ENCODE measurements at places on chromosomes 12 and 14.

GRCh38 chr12:17928708-17929366 lies 161.2 kb downstream of the RERGL start:
- no peak for DNase-seq

DNA sequence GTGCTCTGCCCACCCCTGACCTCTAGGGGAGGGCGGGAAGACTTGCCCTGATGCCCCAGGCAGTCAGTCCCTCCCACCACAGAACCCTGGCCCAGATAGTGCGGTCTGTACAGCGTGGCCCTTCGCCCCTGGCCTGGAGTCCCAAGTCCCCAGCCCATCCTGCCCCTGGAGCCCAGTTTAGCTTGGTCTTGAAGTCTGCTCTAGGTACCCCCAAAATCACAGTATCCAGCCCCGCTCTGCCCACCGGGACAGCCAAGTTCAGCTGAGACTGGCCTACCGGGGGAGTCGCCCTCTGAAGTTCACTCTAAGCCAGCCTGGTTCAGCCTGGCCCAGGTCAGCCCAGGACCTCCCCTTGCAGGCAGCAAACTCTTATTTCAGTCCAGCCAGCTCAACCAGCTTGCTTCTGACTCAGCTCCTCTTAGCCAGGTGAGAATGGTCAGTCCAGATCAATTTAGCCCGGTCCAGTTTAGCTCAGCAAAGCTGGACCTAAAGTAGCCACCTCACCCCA lies 75.9 kb downstream of the TMEM121 start:
- no peak for DNase-seq

- no peak for DNase-seq
These were observed 2.4 kb upstream of the MIPOL1 start for GRCh38 chr14:37195327-37195726.

- DNase-seq: no peak
These were observed 19.1 kb downstream of the TUNAR start for GRCh38 chr14:95895720-95896119.

DNA sequence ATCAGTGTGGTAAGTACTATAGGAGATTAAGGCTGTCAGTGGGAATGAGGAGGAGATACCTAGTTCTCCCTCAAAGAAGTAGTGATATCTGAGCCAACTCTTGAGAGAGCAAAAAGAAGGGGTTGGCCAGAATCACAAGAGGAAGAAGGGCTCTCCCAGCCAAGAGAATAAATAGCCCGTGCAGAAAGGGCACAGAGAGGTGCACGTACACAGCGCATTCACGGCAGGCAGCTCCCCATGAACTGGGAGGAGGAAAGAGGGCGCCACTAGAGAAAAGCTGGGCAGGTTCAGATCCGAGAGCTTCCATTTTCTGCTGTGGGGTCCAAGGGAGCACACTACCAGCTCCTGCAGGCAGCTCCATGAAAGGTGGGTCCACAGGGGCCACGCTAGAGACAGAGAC lies 59.9 kb downstream of the PPP2R5E start:
- DNase-seq: no peak

GRCh38 chr14:94043111-94043755 lies 17.1 kb downstream of the OTUB2 start:
- DNase-seq: no peak

- no peak for DNase-seq
These were observed 12.9 kb downstream of the CREBL2 start for GRCh38 chr12:12624498-12624992.

GRCh38 chr12:131713349-131713748 lies 2.5 kb downstream of the SFSWAP start:
- no peak for DNase-seq

DNA sequence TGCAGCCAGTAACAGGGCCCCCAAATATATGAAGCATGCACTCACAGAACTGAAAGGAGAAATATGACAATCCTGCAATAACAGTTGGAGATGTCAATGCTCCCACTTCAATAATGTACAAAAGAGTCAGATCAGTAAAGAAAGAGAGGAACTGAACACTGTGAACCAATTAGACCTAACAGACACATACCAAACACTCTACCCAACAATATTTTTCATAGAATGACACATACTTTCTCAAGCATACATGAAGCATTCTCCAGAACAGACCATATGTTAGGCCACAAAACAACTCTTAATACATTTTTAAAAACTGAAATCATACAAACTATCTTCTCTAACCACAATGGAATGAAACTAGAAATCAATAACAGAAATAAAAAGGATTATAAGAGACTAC lies 80.2 kb downstream of the ELK3 start:
- DNase-seq: no peak

- DNase-seq: no peak
These were observed 22.5 kb downstream of the RHOF start for GRCh38 chr12:121770813-121771625.

GRCh38 chr14:103206836-103207387 lies 83.7 kb downstream of the TNFAIP2 start:
- DNase-seq: no peak

DNA sequence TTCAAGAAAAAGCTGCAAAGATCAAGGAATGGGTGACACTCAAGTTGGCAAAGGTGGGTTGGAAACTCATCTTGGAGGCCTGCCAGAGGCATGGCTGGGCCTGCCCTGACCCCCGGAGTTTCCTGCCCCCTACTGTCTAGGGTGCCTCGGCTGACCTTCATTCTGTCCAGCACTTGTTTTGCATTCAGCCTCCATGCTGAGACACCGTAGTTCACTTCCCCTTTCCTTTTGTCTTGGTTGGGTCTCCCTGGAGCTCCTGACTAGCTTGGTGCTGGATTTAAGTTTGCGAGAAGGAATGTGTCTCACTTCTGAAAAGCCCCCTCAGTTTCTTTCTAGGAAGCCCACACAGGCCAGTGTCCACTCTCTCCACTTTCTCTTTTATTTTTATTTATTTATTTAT lies 26.5 kb downstream of the PLEKHH1 start:
- no peak for DNase-seq

GRCh38 chr14:35384455-35385041 lies 20.0 kb downstream of the NFKBIA start:
- DNase-seq: no peak

DNA sequence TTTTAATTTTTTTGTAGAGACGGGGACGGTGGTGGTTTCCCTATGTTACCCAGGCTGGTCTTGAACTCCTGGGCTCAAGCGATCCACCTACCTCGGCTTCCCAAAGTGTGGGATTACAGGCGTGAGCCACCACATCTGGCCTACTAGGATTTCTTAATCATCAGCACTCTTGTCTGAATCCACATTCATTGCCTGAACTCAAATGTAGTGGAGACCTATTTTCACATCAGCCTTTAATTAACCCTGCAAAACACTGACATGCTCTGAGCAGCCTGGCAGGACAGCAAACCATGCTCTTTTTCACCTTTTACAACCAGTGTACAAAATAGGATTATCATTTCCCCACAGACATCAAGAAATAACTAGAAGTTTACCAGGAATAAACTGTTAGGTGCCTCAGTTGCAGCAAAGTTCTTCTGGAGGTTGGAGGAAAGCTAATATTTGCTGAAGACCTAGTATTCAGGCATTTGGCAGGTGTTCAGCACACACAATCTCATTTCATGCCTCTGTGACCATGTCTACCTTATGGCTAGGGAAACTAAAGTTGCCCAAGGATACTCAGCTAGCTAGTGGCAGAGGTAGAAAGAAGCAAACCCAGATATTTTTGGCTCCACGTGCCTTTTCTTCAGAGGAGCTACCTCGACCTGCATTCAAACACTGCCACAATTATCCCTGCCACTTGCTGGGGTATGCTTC lies 37.7 kb downstream of the CFL2 start:
- DNase-seq: no peak

- no peak for DNase-seq
These were observed 476.5 kb downstream of the FOXG1 start for GRCh38 chr14:29242755-29243754.

DNA sequence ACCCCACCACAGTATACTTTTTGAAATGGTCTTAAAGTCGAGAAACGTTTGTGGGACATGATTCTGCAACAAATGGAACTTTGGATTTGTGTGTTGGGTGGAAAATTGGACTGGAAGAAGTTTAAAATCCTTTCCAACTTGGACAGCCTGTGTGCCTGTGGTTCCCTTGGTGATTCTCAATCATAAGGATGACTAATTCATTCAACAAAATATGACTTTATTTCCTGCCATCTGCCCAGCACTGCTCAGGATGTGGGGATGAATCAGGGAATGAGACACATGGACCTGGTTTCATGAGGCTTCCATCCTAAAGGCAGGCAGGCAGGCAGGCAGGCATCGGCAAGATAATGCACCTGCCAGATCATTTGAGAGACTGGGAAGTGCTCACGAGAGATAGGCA lies 57.3 kb upstream of the TMEM132D start:
- DNase-seq: no peak

DNA sequence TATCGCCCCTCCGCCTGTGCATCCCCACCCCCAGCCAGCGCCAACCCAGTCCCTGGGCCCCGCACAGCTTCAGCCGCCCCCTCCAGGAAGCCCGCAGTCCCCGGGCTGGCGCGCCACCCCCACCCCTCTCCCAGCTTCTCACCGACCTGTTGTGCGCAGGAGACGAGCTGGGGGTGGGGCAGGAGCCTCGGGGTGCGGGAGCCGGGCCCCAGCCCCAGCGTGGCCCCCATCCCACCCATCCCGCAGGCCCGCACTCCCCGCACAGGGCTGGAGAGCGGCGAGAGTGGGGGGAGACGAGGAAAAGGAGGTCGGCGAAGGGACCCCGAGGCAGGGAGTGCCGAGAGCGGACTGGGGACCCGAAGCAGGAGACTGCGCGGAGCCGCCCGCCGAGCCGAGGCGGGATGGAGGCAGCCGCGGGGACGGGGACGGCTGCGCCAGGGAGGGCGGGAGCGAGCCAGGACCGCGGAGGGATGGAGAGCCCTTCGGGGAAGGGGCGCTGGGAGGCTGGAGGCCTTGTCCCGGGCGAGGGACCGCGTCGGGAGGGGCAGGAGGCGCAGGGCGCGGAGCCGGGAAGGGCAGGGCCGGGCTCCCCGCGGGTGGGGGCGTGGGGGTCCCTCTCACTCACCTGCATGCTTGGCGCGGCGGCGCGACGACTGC lies 498 bp downstream of the PIANP start:
- no peak for DNase-seq

DNA sequence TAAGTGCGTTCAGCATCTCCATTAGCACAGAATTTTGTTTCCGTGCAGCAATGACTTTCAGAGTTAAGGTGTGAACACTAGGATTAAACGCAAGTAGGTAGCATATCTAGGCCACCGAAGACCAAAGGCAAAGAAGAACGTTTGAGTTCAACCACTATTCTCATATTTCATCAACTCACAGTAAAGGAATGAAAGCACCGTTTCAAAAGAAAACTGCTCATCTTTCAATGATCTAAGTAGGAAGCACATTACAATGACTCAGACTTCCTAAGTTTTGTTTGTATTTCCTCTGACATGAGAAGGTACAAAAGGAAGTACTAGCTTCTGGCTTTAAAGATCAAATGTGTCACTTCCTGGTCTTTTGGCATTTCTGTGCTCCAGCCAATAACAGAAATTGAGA lies 57.6 kb downstream of the ACADS start:
- DNase-seq: no peak

GRCh38 chr14:24312736-24313507 lies 1.6 kb downstream of the LTB4R start:
- DNase-seq: no peak

GRCh38 chr12:121939186-121939585 lies 20.8 kb downstream of the CFAP251 start:
- no peak for DNase-seq

DNA sequence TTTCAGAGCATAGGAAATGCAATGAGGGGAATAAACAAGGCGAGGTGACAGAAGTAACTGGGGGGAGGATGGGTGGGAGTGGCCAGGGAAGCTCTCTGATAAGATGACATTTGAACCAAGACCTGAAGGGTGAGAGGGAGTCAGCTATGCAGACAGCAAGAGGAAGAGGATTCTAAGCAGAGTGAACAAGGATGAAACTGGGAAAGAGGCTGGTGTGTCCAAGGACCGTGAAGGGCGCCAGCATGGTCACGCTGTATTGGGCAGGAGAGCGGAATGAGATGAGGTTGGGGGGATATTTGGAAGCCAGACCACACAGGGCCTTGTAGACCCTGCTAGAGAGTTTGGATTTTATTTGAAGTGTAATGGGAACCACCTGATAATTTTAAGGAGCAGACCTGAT lies 10.5 kb upstream of the PPP1R1A start:
- no peak for DNase-seq

DNA sequence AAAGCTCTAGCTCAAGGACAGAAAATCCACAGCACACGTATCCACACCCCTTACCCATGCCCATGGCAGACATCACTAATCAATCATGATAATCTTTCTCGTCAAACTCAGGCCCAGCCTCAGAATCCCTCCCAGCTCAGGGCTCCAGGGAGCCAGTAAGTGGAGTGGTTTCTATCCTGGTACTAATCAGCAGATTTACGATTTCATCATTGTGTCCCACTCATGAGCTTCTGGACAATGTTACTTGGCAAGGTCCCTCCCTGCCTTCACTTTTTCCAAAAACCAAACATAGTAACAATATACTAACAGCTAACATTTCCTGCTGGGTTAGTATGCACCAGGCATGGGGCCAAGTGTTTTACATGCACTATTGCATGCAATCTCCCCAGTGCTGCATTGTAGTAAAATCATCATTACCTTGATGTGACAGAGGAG lies 45.8 kb upstream of the NCOR2 start:
- no peak for DNase-seq

DNA sequence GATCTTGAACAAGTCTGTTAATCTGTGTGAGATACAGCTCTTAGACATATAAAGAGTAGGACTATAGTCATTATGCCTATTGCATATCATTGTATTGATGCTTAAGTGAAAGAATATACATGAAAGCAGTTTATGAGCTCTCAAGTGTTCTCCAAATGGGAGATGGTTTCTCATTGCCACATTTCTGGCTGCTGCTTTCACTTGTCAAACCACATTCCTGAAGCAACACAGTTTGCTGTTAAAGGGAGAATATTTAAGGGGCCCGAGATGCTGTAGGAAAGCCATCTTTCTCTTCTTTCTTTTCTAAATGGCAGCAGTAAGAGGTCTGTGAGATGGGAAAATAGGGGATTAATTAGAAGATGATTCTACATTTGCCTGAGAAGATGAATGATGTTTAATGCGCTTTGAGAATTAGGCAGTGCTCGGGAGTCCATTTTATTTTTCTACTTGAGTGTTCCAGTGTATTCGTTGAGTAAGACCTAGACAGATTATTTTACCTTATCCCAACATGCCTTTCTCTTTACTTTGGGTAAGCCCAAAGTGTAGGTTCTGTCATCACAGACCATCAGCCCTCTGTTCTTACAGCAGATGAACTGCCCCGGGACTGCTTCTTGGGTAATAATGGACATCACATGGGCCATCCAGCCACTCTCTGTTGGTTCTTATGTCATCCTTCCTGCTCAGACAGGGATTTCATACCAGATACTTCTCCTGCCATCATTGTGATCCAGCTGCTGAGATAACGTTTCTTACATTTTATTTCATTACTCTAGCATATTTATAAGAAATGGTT lies 35.6 kb downstream of the ANO4 start:
- DNase-seq: no peak

DNA sequence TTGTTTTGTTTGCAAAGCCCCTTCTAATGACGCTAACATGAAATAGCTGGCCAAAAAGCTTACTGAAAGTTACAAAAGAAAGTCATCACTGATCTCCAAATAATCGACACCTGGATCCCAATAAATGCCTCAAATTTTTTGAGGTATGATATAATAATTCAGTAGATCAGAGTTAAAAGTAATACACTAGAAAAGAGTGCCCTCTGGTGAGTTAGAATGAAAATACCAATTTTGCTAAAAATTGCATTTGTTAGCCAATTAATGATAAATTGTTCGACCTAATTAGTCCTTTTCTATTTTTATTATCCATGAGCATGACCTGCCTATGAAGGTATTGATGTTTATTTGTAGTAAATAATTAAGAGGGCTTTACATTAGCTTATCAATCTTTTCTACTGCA lies 78.6 kb downstream of the CEP128 start:
- DNase-seq: no peak

Measured in stimulated activated CD8-positive, alpha-beta memory T cell treated with anti-CD3 and anti-CD28 coated beads, Interleukin-2, amount 100 ng/mL, for 1 hour (primary cell).